Left ventricle myocardium inferior (tissue), 1 donor: ENCODE measurements at places on chromosomes 5 and 9. TPM values are rescaled to one million over a fixed set of nuclear protein-coding genes. Genes with fewer than 3 reads are reported as not detected.

- DNase-seq: no peak
Measured at GRCh38 chr5:113125371-113125770, 148.8 kb downstream of the DCP2 start.

Gene PRR16
- 15.3 TPM for total RNA-seq

DNA sequence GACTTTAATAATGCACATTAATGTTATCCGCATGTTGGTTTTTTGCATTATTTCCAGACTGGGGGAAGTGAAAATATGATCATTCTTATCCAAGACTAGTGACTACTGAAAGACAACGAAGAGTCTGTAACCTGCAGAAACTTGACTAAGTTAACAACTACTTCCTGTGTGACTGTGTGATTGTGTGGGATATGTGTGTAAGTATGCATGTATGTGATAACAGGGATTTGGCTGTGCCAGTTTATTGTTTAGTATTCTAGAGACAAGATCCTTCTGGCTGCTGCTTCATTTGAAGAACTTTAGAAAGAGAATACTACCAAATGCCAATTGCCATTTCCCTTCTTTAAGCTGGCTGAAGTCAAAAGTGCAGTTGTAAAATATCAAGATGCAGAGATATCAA is 375.7 kb upstream of the PRR16 start:
- no peak for DNase-seq

Gene PCDHB14
- 1.9 TPM for total RNA-seq

Gene ARHGEF39
- 0.27 TPM for total RNA-seq

DNA sequence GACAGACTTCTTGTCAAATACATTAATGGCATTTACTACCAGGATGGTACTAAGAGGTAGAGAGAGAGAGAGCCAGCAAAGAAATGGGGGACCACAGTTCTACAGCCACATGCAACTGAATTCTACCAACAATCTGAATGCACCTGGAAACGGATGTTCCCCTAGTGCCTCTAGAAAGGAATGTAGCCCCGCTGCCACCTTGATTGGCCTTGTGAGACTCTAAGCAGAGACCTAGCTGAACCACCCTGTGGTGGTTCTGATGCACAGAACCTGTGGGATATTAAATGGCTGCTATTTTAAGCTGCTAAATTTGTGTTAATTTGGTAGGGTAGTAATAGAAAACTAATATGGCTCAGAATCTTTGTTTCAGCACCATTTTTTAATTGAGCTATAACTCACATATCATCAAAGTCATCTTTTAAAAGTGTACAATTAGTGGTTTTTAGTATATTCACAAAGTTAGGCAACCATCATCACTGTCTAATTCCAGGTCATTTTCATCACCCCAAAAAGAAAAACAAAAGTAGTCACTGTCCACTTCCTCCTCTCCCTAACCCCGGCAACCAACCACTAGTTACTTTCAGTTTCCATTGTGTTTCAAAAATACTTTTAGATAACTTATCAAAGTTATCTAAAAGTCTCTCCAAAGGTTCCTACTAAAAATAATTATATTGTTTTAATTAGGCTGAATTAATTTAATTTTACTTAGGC is 51.7 kb downstream of the CPLANE1 start:
- no peak for DNase-seq

DNA sequence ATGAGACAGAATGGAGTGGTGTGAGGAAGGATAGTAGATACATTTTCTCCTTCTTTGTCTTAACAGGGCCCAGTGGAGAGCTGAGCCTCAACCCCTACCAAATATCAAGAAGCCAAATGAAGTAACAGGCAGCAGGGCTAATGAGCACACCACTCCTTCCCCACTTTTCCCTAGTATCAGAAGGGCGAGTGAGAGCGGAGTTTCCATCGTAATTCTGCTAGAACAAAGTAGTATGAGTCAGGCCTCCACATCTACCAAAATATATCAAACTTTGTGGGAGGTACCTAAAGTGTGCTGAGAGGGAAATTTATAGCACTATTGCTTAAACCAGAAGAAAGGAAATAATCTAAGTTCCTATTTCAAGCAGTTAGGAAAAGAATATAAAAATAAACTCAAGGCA is 769.0 kb upstream of the RGMB start:
- DNase-seq: no peak

Gene CYFIP2
- total RNA-seq: 28.2 TPM

DNA sequence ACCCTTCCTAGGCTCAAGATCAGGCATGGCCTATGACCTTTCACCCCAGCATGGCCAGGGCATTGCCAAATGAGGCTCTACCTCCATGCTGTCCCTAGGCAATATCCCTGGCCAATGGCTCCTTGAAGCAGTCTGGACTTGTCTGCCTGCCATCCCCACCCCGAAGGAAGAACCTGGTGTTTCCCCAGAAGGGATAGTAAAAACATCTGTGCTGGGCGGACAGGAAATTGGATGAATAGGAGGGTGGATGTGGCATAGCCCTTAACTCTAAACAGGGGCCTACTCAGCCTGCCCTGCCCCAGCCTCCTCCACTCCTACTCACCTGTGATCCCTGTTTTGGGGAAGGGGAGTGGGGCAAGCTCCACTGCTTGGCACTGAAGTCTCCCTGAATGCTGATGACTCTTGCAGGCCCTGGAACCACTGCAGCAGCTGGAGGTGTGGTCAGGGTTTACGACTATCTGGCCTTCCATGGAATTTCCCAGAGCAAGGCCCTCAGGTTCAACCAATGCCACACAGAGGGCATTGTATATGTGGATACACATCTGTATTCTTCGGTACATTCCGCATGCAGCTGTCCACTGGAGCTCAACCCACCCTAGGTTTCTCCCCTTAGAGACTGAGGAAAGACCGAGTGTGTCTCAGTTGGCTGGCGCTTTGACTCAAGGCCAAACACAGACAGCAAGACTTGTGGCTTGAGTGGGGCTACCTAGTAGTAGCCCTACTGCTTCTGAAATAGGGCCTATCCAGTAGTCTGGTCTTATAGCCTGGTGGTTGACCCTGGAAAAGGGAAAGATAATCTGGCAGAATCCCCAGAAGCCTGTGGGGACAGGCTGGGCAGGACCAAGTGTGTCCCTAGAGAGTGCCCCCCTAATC is 6.4 kb upstream of the P4HA2 start:
- DNase-seq: no peak

Gene CARD19
- total RNA-seq: 35.8 TPM

Gene C5
- total RNA-seq: 0.63 TPM

Gene NMUR2
- not detected for total RNA-seq
